ENCODE measurements at places on chromosomes 7 and 10.

GRCh38 chr7:116447436-116447835 is 52.1 kb upstream of the CAV2 start:
- no peak for DNase-seq

DNA sequence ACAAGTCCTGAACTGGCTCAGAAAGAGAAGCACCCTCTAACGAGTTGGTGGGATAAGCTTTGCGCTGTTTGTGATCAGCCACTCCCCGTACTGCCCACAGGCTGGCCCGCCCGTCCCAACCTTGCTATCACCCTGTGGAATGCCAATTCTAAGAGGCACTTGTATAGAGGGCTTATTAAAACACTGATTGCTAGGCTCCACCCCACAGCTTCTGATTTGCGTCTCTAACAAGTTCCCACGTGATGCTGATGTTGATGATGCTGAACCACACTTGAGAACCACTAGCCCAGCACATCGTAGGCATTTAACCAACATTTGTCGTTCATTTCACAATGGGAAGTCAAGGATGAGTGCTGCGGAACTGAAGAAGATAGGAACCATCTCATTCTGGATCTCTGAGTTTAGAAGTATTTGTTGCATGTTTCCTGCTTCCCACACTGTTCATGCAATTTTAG is 12.7 kb upstream of the GSAP start:
- no peak for DNase-seq

DNA sequence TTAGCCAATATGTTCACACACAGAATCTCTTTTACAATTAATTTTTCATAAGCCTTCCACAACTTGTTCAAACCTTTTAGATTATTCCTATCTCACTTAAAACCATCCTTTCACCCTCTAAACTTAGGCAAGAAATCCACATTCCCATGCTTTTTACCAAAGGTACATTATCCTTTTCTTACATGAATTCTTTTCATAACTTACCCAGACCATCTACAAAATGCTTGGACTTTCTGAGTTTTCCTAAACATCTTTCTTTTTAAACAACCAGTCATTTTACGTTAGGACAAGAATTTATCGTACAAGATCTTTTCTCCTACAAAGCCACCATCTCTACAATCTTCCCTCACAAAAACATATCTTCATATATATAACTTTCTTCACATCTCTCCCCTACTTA is 18.8 kb upstream of the GARS1 start:
- no peak for DNase-seq

DNA sequence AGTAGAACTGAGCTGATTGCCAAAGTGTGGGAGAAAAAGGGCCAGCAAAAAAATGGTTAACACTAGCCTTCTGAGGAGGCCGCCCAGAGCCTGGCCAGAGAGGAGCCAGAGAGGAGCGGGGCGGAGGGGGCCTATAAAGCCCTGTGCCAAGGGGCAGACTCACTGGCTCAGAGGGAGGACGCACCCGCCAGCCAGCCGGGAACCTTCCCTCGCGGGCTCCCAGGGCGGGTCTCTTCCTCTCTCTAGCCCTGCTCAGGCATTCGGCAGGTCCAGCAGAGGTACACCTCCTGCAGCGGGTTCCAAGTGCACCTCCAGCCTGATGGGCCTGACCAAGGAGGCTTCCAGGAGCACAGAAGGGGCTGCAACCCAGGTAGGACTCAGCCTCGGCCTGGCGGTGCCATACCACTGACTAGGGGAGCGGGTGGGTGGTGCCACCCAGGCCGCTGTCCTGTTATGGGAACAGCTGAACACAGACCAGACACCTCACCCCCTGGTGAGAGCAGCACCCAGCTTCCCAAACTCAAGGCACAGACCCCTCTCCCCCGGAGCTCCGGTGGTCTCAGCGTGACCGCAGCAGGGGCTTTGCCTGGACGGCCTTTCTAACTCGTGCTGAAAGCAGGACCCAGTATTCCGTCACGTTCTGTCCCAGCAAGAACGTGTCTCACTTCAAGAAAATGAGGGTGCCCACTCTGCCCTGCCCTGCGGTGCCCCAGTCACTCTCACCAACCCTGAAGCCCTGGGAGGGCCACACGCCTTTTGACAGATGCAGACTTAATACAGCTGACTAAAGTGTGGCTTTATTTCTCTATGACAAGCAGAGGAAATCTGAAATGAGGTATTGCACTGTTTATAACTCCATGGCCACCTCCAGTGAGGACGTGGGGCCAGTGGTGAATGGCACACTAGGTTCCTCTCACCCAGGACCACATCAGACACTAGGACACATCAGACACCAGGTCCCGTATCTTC is at the start of gene GPER1:
Gene GPER1, plus strand, starts transcription at position 162 of the 969 bp plus-strand sequence. CDS start 3,616 bp downstream, outside the sequence.
- no peak for DNase-seq

GRCh38 chr10:54282012-54282411 is 519.0 kb downstream of the PCDH15 start:
- no peak for DNase-seq

GRCh38 chr10:11329062-11329673 is 282.3 kb downstream of the USP6NL start:
- no peak for DNase-seq

DNA sequence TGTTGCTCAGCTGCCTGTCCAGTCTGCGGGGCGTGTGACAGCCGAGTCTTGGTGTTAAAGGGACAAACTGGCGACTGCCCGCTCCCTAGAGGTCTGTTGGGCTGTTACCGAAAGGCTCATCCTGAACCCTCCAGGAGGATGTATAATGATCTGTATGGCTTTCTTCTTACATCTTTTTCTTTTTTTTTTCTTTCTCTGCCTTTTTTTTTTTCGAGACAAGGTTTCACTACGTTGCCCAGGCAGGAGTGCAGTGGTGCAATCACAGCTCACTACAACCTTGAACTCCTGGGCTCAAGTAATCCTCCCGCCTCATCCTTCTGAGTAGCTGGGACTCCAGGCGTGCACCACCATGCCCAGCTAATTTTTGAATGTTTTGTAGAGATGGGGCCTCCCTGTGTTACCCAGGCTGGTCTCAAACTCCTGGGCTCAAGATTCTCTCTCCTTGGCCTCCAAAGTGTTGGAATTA is 857 bp downstream of the INTS15 start:
- DNase-seq = no peak

DNA sequence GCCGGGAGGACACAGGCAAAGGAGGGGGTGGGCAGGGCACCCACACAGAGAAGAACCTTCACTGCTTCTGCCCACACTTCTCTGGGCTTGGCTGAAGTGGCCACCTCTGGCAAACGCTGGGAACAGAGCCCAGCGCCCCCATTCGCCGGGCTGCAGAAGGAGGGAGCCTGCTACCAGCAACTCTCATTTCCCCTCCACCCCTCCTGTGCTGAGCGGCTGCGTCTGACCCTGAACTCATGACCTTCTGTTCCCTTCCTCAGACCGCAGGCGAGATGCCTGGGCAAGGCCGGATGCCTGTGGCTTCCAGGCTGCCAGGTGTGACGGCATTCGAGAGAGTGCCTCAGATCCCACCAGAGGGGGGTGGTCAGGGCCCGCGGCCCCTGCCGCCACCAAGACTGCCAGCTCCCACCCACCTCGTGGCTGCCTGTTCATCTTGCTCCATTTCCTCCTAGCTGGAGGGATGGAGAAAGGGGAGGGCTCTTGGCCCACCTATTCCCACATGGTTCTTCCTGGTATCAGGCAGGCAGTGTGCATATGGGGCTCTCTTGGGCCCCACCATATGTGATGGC is 19.8 kb downstream of the DNAJB12 start:
- DNase-seq = peak; percentile 96

DNA sequence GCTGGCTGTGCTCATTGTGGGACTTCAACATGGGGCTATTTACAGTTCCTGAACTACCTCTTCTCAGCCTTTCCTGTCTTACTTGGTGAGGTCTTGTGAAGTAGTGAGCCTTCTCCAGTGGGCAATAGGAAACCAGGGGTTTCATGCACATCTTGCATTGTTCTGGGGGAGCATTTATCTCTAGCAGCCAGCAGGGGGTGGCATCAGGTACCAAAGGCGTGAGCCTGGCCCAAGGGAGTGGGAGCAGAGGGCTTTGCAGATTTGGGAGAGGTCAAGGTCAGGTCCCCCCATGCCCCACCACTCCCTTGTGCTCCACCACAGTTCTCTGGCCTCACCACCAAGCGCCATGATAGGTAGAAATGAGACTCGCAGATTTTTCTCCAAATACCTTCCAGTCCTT is 85.4 kb upstream of the NPTX2 start:
- no peak for DNase-seq

DNA sequence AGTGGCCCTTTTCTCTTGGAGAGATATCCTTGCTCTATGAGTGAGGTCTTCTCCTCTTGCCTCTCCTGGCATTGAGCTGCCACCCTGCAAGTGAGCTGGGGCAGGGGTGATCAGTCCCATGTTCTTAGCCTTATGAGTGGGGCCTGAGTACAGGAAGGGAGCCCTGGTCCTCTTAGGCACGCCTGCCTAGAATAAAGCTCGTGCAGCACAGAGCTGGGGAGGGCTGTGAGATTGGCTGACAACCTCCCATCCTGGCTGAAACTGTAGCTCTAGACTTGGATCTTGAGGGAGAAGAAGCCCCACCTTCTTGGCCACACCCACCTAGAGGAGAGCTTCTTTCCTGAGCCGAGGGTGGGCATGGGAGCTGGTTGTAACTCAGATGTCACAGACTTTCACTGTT is 305.0 kb upstream of the ZNF32 start:
- no peak for DNase-seq

GRCh38 chr7:138565451-138566114 is 105.5 kb downstream of the TRIM24 start:
- DNase-seq = peak; percentile 62

- no peak for DNase-seq
Measured at GRCh38 chr7:82382276-82382675, 61.3 kb downstream of the CACNA2D1 start.

GRCh38 chr7:28041508-28042314 is 138.9 kb downstream of the JAZF1 start:
- peak; percentile 82 for DNase-seq

GRCh38 chr10:86254081-86254480 is 112.5 kb downstream of the GRID1 start:
- DNase-seq = no peak

DNA sequence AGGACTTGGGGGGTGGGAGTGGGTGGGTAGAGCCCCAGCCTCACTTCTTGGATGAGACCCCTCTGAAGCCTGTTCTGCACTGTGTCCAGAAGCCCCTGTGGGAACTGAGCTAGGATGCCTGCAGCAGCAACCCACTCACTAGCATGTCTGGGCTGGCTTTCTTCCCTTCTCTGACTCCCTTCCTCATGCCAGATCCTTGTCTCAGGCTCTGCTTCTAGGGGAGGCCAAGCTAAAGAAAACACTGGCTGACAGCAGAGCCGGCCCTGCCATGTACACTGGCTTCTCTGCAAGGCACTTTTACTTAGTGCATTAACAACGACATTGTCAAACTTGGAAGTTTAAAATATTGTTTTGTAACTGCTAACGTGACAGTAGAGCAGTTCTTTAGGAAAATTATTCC is 50.2 kb downstream of the ARHGAP22 start:
- no peak for DNase-seq

GRCh38 chr7:39746103-39746819 is 122.9 kb downstream of the RALA start:
- peak; percentile 73 for DNase-seq

DNA sequence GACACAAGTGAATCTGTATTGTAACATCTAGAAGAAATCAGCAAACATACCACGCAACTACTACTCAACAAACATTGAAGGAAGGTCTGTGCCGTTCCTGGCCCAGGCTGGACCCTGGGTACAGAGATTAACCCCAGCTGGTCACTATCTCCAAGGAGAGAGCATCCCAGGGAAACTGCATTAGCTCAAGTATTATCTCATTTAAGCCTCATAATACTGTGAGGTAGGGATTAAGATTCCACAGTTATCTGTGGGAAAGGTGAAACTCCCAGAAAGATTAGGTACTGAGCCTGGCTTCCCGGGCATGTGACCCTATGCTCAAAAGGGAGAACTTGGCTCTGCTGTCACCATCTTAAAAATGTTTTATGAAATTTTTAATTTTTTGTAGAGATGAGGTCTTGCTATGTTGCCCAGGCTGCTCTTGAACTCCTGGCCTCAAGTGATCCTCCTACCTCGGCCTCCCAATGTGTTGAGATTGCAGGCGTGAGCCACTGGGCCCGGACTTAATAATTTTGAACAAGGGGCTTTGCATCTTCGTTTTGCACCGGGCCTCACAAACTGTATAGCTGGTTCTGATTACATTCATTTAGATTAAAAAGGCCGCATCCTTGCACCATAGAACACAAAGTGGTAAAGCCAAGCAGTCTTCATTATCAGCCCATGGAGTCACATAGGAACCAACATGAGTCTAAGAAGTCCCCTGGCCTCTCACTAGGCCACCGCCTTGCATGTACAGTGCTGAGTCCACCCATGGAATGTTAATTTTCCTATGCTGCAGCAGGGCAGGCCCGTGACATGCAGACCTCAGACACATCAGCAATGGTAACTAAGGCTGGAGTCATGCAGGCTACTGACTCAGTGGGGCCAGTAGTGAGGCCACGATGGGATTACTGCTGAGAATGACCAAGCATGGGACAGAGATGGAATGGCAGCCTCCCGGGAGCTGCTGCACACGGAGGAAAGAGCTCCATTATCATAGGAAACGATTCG is 5.5 kb upstream of the CTBP2 start:
- DNase-seq = no peak

DNA sequence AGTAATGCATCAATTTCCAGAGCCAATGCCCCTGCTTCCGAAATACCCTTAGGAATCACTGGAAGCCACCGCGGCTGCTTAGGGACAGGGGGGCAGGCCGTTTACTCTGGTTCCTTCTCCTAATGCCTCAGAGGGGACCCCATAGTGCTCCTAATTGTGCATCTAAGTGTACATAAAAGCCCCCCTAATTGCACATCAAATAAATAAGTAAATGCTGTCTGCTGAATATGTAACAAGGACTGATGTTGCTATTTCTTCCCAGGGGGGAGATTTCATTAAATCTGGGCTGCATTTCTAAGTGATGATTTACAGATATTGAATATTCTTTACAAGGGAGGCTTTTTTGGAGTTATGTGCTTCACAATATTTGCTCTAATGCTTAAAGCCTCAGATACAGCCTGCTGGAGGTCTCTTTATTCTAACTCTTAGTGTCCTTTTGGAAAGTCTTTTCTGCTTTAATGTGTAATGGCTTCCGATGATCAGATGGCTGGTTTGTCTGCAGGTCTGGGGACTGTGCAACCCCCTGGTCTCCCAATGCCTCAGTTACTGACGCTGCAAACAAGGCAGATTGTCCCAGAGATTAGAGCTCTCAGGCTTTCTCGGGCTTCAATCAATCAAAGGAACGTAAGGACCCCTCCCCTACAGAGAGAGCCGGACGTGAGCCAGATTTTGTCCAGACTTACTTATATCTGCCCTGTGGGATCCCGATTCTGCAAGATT is 143.0 kb downstream of the PRPF18 start:
- no peak for DNase-seq

GRCh38 chr7:116754186-116754585 is 82.2 kb downstream of the MET start:
- DNase-seq = no peak

DNA sequence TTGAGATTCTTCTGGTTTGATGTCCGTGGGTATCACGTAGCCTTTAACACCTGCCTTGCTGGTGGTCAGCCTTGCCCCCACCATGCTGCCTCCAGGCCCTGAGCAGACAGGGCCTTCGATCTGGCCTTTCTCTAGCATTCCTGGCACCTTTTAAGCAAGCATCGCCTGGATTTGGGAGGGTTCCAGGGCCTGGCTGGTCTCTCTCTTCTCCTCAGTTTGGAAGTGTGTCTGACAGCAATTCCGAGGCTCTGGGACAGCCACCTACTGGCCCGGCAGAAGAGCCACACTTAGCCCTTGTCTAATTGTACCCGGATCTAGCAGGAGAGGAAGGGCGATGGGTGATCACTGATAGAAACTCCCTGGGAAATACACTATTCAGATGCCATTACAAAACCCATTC is 441.3 kb upstream of the MKI67 start:
- DNase-seq = no peak
